ENCODE measurements at places on chromosomes 13 and 19.

DNA sequence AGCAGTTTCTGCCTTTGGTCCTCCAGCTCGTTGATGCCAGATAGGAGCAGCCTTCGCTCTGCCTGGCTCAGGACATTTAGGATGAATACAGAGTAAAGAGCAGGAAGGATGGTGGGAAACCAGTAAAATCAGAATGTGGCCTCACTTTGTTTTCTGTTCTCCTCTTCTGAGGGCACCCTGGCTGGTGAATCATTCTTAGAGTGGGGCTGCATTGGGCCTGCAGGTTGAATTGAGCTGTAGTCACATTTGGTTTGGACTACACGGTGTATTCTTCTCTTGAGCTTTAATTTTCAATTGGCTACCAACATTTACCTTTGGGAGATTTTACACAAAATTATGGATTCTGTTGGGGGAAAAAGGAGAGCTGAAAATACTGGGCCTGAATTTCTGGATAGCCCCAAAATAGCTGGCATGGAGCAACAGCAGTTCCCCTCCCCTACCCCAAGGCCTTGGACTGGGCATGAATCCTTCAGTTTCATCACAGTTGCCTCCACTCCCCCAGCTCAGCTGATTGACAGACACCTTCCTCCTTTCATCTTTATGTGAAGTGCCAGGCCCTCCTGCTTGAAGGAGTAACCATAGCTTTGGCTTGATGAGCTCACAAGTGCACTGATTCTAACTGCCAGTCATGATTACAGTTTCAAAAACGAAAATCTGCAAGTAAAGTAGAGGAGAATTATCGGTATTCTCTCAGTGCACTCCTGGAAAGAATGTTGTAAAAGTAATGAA, 24.3 kb downstream of the ERCC5 start:
- no peak for DNase-seq

DNA sequence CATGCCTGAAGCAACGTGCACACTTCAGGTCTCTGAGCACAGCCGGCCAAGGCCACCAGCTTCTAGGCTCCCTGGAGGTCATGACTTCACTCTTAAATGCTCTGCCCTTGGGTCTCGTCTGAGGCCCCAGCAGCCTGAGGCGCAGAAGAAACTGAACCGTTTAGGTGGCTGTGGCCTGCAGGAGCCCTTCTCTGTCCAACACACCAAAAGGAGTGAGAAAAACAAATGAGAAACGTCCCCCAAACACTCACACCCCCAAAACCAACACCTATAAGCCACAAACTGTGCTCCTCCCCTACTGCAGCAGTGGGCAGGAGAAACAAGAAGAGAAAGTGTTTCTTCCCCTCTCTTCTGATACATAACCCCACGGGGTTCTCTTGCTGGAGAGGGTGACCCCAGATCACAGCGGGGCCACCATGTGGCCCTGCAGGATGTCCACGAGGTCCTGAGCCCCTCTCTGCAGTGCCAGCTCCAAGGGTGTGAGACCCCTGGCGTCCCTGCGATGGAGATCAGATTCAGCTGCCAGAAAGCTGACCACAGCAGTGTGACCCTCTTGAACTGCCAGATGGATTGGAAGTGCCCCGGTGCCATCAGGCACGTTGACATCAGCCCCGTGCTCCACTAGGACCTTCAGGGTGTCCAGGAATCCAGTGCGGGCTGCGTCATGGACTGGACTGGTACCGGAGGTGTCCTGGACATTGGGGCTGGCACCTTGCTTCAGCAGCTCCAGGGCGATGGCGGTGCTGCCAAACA, 1.0 kb upstream of the KRI1 start:
- no peak for DNase-seq

DNA sequence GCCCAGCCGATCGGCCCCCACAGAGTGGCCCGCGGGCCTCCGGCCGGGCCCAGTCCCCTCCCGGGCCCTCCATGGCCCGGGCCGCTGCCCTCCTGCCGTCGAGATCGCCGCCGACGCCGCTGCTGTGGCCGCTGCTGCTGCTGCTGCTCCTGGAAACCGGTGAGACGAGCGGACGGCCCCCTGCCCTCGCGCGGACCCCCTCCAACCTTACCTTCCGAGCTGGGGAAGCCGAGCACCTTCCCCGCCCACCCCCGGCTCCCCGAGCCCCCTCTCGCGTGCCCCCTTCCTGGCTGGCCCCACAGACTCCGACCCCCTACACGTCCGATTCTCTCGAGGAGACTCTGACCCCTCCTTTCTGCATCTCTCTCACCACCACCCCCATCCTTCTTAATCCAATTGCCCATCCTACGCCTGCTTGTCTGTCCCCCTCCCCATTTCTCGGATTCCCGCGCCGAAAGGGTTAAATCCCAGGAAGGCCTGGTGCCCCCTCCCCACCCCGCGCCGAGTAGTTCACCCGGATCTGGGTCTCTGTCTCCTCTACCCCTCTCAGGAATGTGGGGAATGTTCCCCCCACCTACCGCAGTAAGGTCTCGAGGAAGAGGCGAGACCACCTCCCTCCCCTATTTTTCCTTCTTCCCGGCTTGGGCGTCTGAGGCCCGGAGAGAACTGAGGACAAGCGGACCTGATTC, 502 bp downstream of the NECTIN2 start:
- no peak for DNase-seq

- DNase-seq: no peak
These were observed 312.6 kb downstream of the SLITRK6 start for GRCh38 chr13:85486663-85487062.

DNA sequence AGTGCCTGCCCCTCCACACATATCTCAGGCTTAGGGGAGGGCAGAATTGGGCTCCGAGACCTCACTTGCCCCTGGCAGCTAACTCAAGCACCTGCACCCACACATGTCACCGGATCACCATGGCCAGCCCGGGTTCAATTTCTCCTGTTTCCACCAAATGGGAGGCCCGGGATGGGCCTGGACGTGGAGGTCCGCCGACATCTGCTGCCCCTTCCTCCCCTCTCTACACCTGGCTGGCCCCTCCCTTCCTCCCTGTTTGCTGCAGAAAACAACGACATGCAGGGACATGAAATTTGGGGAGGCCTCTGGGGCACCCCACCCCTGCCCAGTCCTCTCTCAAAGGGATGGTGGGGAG, 1.3 kb downstream of the PRKD2 start:
- no peak for DNase-seq
